ENCODE measurements at places on chromosomes 6 and 20.

DNA sequence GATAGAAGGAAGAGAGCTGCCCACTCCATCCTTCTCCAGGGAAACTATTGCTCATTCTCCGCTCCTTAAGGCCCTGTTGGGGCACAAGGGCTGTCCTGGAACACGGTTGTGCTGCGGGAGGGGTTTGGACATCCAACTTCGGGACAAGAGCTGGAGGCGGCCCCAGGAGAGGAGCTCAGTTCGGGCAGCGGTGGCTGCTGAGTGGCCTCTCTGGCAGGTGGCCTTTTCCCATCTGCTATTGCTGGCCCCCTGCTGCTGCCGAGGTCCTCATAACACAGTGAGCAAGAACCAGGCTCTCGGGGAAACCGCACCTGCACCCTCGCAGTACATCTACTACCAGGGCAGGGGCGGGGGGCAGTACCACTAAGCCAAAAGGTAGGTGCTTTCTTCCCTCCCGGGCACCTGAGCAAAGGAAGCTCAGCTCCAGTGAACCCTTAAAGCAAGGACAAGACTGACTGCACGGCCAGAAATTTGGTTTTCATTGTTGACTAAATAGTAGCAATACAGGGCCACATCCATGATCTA lies 63.7 kb downstream of the PSMG4 start:
- DNase-seq = no peak

DNA sequence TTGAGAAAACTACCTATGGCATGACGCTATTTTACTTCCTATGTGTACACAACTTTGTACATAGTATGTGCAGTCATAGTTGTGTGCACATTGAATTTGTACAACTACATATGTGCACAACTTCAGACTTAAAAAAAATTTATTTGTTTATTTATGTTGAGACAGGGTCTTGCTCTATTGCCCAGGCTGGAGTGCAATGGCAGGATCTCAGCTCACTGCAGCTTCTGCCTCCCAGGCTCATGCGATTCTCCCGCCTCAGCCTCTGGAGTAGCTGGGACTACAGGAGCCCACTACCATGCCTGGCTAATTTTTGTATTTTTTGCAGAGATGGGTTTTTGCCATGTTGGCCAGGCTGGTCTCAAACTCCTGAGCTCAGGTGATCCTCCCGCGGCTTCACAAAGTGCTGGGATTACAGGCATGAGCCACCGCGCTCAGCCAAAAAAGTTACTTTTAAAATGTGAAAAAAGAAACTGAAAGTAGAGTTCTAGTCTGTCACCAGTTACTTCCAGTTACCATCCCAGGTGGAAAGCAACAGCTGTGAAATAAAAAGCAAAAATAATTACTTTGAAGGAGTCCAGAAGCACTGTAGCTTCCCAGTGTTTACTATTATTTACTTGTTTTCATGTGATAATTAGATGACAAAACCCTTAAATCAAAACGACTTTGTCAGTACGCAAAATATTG lies 1.7 kb upstream of the ZKSCAN8 start:
- DNase-seq = no peak

- DNase-seq = no peak
These were observed 458.6 kb upstream of the JARID2 start for GRCh38 chr6:14787250-14787649.

DNA sequence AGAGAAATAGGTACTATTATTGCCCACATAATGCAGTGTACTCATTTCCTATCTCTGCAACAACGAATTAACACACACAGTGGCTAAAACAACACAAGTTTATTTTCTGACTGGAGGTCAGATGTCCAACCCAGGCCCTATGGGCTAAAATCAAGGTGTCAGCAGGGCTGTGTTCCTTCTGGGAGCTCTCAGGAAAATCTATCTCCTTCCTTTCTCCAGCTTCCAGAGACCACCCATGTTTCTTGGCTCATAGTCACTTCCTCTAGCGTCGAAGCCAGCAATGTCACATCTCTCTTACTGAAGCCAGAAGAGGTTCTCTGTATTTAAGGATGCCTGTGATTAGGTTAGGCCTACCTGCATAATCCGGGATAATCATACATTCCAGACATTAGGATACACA lies 60.9 kb upstream of the TOP1 start:
- no peak for DNase-seq
